Globus pallidus (tissue), 1 donor: ENCODE measurements at places on chromosomes 3 and 15.
A peak's percentile ranks its signal among the peaks of the same experiment; 100 is the strongest.

GRCh38 chr15:91264651-91265351 lies 164.7 kb downstream of the SV2B start:
- DNase-seq: no peak

- no peak for DNase-seq
Measured at GRCh38 chr3:99484871-99485270, 153.5 kb upstream of the COL8A1 start.

DNA sequence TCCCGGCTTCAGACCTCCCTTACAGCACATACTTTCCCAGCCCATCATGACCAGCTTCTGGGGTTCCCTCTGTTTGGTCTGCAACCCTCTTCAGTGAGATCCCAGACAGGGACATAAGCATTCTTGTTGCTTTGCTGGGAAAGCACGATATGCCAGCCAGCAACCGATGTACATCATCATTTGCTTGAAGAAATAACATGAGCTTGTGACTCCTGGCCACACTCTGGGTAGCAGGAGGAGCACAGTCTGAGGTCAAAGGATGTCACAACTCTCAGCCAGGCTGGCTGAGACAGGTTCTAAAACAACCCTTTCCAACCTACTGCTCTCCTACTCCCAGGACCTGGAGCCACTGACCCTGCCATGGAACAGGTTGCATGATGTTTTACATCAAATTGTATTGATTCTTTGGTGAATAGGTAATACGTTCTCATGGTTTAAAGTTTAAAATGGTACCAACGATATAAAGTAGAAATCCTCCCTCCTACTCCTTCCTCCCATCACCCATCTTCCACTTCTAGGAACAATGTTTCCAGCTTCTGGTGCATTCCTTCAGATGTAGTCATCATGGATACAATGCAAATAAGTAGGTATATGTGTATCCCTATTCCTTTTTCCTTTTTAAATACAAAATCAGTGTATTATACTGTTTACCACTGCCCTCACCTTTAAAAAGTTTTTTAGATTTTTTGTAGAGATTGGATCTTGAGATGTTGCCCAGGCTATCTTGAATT lies 190.3 kb downstream of the OPA1 start:
- DNase-seq: no peak

- no peak for DNase-seq
Measured at GRCh38 chr3:164360738-164361406, 717.4 kb downstream of the SI start.

DNA sequence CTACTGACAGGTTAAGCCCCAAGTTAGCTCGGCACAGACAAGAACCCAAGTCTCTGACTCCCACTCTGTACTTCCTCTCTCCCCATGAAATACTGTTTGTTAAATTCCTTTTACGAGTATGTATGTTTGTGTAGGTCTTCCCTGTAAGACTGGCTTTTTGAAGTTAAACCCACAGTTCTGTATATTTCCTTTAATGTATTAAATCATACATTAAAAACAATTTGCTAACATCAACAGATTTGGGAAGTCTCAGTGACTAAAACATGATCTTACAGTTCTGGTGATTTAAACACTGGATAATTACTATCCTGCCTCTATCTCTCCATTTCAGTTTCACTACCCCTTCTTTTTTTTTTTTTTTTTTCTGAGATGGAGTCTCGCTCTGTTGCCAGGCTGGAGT lies 4.4 kb downstream of the CMTM6 start:
- no peak for DNase-seq

GRCh38 chr3:151230646-151231045 lies 27.6 kb upstream of the GPR171 start:
- DNase-seq: no peak

DNA sequence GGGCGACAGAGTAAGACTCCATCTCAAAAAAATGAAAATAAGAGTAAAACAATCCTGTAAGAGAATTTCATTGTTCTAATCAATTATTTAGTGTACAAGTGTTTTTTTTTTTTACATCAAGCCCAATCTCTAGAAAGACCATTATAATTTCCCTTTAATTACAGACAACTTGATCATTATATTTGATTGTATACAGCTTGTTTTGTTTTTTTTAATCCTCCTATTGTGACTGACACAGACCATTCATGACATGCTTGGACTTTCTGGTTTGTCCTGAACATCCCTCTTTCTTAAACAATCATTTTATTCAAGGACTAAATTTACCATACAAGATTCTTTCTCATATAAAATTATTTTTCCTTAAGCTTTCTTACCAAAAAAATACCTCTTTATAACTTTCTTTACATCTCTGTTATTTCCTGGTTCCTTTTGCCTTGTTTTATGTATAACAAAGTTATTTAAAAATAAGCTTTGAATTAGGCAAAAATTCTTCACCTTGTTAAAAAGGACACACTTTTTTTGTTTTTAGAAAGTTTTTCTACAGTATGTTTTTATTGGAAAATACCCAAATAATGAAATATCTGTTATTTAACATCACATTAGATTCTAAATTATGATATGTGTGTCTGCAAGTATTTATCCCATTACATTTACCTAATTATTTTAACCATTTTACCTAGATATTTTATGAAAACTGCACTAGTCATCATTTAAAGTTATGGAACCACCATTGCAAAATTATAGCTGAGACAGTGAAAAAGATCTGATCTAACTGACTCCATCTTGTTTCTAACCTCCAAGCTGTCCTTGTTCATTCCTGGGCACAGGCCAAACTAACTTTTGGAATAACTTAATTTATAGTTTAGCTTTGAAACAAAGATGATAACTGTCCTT lies 26.1 kb upstream of the GFM1 start:
- no peak for DNase-seq

DNA sequence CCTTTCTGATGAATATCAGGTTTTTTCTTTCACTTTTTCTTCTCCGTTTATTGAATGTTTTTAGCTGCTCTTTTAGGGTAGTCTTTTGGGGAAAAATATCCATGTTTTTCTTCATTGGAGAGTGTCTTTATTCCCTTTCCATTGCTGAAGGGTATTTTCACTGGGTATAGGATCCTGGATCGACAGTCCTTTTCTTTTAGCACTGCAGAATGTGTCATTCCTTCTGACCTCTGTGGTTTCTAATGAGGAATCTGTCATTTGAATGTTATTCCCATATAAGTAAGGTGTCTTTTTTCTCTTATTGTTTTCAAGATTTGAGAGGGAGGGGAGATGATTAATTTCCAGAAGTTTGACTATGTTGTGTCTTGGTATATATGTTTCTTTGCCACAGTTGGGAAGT lies 96.8 kb downstream of the BBX start:
- no peak for DNase-seq

DNA sequence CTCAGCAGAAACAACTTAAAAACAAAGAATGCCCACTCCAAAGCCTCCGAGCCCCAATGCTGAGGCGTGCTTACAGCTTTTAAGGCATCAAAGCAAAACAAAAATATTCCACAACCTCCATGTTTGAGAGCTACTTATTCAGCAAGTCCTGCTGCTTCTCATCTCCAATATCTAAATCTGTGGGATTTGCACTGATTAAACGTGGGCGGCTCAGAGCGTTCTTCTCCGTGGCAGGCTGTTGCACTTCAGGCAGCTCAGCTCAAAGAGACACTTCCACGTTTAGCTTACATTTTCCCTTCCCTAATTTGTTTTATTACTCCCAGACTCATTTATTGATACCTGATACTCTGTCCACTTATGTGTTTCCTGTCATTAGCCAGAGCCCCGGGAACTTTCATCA lies 282.6 kb upstream of the MCTP2 start:
- no peak for DNase-seq

DNA sequence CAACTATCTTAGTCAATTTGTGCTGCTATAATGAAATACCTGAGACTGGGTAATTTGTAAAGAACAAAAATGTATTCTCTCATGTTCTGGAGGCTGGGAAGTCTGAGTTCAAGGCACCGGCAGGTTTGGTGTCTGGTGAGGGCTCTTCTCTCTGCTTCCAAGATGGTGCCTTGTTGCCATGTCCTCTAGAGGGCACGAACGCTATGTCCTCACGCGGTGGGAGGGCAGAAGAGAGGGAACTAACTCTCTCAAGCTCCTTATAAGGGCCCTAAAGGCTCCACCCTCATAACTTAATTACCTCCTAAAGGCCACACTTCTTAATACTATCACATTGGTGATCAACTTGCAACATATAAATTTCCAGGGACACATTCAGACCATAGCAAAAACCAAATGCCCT lies 108.4 kb downstream of the ADAMTSL3 start:
- no peak for DNase-seq

DNA sequence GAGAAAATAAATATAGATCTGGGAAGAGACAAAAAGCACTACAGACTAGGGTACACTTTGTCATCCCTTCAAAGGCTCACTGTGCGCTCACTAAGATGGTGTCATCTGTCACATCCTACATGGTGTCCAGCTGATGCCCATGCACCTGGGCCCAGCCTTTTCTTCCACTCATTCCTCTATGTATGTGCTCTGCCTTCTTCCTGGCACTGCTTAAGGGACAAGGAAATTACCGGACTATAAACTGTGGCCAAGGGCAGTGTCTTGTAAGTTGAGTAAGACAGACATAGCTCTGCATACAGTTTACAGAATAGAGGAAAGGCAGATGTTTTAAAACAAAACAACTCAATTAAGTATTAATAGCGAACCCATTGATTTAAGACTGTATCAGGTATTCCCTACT lies 52.9 kb downstream of the ARHGAP31 start:
- no peak for DNase-seq

DNA sequence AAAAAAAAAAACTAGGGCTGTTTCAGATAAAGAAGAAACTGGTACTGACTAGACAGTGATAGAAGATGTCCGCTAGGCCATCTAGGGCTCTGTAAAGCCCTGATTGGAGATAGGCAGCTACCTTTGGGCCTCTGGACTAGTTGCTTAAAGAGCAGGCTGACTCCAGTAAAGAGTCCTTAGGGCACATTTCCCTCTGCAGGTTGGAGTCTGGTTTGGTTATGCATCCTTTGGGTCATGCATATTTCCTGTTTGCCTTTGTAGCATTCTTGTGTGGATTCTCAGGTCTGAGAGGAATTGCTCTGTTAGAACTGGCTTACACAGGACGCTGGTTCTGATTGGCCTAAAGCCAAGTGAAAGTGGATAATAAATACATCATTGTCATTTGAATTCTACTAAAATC lies 165.5 kb upstream of the LRRN1 start:
- no peak for DNase-seq

- no peak for DNase-seq
Measured at GRCh38 chr15:85780225-85780985, 14.3 kb downstream of the KLHL25 start.

GRCh38 chr3:23611737-23612295 lies 193.9 kb upstream of the UBE2E1 start:
- DNase-seq: peak; percentile 88

DNA sequence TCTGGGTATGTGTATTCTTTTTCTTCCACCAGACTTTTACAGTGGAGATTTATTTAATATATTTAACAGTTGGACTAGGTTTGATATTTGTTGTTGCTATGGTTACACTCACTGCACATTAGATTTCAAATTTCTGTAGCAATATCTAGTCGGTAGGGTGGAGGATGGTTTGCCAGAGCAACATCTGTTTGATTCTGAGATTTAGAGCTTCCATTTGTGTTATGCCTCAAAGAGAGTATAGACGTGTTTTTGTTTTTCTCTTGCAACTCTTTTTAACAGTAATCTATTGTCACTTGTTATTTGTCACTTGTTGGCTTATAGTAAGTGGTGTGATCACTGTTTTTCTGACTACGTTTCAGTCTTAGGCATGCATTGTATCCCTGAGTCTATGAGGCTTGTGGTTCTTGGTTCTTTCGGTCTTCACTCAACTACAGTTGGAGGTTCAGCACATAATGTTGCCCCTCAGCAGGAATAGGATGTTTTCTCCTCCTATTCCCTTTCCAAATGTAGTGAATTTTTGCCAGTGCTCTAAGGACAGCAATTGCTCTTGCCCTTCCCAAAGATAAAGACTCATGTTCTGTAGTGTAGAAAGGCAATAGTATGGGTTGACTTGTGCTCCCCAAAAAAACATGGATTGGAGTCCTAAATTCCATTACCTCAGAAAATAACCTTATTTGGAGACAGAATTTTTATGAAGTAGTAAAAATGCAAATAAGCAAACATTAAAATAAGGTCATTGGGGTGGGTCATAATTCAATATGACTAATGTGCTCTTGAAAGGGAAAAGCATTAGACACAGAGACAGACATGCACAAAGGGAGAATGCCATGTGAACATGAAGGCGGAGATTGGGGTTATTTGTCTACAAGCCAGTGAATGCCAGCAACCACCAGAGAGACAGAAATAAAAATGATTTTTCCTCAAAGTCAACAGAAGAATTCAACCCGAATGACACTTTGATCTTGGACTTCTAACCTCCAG lies 692.1 kb downstream of the DIPK2A start:
- peak; percentile 96 for DNase-seq

GRCh38 chr3:49747792-49748480 lies 24.2 kb upstream of the GMPPB start:
- no peak for DNase-seq

GRCh38 chr15:67918205-67918861 lies 78.5 kb upstream of the RNU6-1 start:
- no peak for DNase-seq

DNA sequence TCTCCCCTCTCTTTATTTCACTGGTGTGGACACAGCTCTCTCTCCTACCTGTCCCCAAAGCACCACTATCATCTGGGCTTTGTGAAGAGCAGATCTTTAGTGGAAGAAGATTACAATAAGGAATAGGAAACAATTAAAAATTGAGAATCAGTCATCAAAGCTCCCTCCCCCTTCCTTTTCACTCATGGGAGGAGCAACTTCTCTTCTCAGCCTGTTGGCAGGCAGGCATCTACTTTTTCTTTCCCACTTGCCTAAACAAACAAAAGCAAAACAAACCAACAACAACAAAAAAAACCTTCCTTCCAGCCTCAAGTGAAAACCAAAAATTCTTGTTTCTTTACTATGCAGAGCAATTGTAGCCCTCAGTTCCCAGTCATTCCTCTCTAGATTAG lies 125.5 kb upstream of the BHLHE40 start:
- DNase-seq: no peak

DNA sequence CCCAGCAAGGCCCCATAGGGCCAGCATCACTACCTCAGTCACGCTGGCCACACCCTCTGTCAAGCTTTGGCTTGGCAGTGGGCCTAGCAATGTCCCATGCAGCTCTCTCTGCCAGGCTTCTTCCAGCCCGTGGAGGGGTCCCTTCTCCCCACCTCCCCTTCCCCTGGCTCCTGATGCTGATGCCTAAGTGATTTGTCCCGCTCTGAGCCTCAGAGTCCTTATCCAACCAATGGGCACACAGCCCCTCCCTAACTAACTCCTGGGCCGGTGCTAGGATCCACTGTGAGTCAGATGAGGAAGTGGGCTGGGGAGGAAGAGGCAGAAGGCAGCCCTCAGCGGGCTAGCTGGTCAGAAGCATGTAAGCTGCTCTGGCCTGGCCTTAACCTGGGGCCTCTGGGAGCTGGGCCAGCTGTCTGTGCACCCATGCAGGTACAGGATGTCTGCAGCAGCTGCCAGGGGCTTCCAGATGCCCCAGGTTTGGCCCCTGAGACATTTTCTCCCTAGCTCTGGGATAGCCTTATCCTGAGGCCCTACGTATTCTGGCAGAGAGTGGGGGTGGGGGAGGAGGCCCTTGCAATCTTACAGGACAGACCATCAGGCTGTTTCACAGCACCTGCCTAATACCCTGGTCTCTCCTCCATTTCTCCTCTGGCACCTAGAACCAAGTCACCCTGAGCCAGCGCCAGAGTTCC lies 740 bp upstream of the ZBTB47 start:
- DNase-seq: peak; percentile 62

GRCh38 chr3:150421799-150422548 lies 13.9 kb downstream of the TSC22D2 start:
- DNase-seq: no peak
